Hepatic stellate cell (primary cell): ENCODE measurements at places on chromosomes 1 and 21.
A peak's percentile ranks its signal among the peaks of the same experiment; 100 is the strongest.

- DNase-seq: peak; percentile 17
These were observed 357.7 kb downstream of the TTLL7 start for GRCh38 chr1:83641206-83641658.

DNA sequence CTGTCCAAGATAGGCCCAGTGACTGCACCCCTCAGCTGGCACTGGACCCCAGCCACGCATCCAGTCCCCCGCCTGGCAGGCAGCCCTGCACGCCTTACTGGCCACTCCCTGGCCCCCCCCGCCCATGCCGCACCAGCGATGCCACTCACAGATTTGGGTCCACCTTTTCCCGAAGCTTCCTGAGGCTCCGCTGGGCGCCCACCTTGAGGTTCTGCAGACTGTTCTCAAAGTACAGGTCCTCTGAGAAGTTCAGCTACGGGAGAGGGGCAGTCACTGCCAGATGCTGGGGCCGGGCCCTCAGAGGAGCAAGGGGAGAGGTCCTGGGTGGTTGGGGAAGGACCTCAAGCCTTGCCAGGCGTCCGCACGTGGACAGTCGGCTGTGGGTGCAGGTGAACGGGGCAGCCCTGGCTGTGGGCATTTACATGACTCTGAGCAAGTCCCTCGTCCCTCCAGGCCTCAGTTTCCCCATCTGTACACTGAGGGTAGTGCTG lies 8.1 kb downstream of the PRXL2B start:
- DNase-seq: no peak

GRCh38 chr1:196271212-196271947 lies 336.9 kb downstream of the KCNT2 start:
- no peak for DNase-seq

GRCh38 chr1:154599658-154600057 lies 8.3 kb downstream of the ADAR start:
- no peak for DNase-seq

DNA sequence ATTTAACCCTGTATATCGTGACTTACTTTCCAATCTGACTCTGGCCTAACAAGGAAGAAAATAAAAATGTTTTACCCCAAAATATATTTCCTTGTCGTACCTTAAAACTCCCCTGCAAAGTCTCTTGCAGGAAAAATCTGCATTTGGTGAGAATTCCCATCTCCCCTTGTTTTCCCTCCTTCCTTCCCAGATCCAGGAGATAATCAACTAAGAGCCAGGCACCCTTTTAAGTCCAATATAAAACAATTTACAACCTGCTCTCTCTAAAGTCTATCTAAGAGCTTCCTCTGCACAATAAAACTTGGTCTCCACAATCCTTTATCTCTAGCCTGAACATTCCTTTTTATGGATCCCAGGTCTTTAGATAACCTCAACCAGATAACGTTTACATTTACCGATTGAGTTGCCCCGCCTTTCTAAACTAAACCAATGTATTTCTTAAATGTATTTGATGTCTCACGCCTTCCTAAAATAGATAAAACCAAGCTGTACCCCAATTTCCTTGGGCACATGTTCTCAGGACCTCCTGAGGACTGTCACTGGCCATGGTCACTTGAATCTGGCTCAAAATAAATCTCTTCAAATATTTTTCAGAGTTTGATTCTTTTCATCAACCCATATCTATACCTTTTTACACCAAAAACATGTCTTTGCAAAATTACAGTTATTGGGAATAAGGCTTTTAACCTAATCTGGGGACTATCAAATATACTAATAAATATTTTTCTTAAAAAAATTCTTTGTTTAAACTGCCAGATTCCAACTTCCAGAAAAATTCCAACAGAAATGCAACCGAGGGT lies 993 bp downstream of the DDX59 start:
- no peak for DNase-seq

DNA sequence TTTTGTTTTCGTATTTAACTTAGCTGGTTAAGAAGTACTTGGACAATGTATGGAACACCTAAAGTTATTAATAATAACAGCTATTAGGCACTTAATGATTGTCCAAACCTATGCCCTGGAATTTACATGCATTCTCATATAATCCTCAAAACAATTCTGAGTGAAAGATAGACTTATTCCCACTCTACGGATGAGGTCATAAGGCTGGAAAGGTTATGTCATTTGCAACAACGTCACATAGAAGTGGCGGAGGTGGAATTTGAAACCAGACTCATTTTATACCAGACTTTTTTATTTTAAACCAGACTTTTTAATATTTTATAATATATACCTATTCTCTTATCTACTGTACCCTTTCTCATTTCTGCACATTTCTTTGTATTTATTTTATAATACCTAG lies 8.4 kb downstream of the LRRC8D start:
- DNase-seq: no peak

GRCh38 chr1:168977618-168978017 lies 128.9 kb upstream of the ATP1B1 start:
- no peak for DNase-seq

DNA sequence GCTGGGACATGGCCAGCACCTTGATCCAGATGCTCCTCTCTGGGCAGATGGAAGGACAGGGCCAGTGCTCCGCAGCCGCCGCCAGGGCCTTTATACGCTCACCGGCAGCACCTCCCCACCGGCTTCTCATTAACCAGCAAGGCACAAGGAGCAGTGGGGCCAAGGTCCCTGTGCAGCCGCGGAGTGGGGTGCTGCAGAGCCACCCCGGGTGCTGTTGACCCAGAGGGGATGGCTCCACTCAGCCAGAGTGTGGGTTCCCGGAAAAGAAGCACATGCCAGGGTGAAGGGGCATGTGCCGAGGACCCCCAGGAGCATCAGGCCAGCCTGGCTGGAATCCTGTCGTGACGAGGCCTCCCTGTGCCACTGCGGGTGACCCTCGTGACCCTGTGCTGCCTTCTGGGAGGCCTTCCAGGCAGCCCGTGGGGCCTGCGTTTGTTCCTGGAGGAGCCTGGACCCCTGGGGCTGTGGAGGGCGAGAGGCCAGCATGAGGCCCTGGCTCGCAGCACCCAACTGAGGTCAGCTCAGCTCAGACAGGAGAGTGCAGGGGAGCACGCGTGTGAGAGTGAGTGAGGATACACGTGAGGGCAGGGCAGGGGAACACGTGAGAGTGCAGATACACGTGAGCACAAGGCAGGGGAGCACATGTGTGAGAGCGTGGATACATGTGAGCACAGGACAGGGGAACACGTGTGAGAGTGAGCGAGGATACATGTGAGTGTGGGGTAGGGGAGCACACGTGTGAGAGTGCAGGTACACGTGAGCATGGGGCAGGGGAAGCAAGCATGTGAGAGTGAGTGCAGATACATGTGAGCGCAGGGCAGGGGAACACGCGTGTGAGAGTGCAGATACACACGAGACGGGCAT lies at the start of gene FTCD:
Gene FTCD (minus strand): TSS at position 66 of the 864 bp plus-strand sequence. CDS start 56 bp downstream, at position 10.
- DNase-seq: no peak

DNA sequence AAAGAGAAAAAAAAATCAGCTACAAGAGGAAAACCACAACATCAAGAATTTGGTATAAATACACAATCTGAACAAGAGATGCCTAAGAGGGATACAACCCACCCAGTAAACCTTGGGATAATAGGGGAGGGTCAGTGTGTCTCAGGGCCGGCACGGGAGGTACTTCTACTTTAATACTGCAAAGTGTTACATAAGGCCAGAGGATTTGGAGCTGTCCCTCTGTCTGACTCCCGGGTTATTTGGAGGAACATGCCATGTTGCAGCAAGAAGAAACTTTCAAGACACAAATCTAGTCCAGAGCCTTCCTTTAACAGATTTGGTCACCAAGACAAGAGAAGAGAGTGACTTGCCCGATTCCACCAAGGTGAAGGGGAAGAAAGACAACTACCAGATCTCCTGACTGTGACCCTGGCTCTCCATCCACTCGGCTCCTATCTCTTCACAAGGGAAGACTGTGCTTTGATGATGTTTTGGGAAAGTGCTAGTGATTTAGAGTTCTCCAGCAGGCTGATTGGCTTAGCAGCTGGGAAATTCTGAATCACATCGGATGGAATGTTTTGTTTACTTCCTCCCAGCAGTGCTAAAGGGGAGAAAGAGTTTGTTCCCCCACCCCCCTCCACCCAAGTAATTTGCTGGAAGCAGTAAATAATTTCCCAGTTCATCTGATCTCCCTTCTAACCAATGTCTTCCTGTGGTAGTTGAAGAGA lies 29.3 kb downstream of the SGIP1 start:
- peak; percentile 21 for DNase-seq

GRCh38 chr1:41783189-41783639 lies 135.5 kb downstream of the HIVEP3 start:
- DNase-seq: peak; percentile 78

DNA sequence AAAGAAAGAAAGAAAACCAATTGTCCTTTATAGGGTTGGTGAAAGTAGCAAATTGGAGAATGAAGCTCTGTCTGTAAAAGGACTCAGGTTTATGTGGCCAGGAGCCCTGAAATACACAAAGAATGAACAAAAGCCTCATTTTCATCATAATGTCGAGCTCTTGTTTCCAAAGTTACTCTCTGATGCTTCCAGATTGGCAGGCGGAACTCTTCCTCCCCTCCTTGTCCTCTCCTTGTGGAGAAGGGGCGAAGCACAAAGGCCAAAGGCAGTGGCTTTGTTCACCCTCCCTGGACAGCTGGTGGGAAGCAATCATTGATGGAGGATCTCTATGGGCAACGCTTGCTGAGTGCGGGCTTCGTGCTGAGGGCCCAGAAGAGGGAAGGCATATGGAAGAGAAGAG lies 5.6 kb downstream of the CA6 start:
- DNase-seq: no peak

DNA sequence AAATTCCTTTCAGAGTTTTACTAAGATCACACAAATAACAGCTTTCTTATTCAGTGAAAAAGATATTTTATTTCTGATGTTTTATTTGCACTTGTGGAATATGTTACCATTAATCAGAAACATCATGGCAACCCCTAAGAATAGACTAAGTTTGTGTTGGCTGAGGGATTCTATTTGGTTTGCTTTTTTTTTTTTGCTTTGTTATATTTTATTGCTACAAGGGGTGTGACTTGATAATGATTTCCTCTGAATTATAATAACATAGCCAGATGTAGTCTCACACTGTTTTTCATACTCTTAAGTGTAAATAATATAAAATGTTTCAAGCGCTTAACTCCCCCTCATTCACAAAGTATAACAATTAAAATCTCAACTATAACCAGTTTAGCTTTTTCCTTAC lies 20.0 kb downstream of the GLRX2 start:
- no peak for DNase-seq

- DNase-seq: no peak
These were observed 75.1 kb upstream of the GRIK1 start for GRCh38 chr21:30014886-30015285.

- DNase-seq: no peak
These were observed 11.4 kb downstream of the PRPF3 start for GRCh38 chr1:150332651-150333290.

DNA sequence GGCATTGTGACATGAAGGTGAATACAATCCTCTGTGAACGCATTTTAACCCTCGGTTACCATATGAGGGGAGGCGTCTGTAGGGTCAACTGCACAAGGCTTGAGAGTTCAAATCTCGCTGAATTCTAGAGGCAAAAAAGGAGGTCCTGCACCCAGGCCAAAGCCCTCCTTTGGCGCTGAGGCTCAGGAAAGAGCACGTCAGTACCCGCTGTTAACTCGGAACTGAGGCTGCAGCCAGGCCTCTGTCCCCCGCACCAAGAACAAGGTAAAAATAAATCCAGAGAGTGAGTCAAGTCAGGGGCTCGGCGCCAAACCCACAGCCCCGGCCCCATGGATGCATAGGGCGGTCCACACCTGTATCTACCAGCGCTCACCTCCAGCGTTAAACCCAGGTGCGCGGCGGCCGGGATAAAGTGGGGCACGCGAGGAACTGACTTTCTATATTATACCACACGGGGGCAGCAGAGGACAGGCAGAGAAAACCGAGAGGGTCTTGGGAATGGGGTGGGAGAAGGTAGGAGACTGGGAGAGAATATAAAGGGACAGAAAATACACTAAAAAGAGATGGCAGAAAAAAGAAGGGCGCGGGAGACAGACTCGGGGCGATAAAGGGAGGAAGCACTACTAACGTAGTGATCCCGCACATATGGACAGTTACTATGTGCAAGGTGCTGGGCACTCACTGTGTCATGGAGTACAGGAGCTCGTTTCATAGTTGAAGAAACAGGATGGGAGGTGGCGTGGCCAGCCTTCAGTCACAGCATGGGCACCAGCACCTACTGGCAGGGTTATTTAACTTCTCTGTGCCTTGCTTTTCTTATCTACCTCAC lies 54.9 kb downstream of the DMRTA2 start:
- DNase-seq: peak; percentile 36

GRCh38 chr1:197453376-197454058 lies 185.5 kb downstream of the CRB1 start:
- no peak for DNase-seq

GRCh38 chr1:19978143-19978542 lies 1.3 kb downstream of the PLA2G2A start:
- DNase-seq: no peak

GRCh38 chr1:65813956-65814355 lies 21.3 kb downstream of the PDE4B start:
- no peak for DNase-seq

DNA sequence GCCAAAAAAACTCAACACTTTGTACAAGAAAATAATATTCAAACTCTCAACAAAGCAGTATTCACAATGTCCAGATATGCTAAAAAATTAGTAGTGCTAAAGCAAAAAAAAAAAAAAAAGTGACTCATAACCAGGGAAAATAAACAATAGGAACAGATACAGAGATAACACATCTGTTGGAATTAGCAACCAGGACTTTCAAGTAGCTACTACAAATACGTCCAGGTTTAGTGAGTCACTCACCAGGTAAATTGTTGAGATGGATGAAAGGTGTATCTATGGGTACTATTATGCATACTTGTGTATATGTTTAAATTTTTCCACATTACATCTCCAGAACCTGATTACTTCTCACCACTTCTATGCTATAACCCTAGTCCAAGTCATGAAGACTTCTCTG lies 144.8 kb upstream of the SLC35F3 start:
- no peak for DNase-seq
